ENCODE measurements at places on chromosomes 4 and X. TPM values are rescaled to one million over a fixed set of nuclear protein-coding genes. Genes with fewer than 3 reads are reported as not detected.

DNA sequence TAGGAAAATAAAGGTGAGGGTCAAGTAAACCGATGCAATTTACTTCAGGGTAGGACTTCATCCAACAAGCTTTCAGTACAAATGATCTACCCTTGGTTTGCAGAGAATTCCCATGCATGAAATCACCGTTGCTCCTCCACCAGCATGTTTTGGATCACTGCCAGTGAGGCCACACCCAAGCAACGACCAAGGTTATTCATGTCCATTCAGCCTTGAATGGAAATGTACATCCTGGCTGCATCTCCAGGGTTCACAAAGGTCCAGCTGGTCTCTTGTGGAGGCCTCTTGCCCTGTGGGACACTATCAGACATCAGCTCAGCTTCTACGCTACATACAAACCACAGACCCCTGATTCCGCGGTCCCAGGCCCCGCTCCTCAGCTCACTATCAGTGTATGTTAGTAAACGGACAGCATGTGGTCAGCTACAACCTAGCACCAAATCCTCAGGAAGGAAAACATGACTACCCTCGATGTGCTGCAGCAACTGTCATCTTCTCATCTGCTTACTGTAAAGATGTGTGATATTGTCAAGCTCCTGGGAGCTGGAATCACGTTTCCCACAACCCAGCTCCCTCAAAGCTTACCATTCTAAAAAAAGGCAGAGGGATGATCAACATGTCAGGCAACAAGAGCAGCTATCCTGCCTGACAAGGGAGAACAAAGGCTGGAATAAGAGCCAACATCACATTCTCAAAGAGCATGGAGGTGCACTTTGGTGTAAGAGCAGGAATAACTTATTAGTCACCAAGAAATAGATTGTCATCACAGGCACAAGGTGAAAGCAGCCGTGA is 4.9 kb downstream of the LYAR start:
- H3K27ac ChIP-seq, result no peak overlapping the region
- H3K4me1 ChIP-seq, result peaks cover 19% of the 10 kb centered on the region
- H3K4me3 ChIP-seq, result no peak overlapping the region
- H3K36me3 ChIP-seq, result no peaks in the 10 kb centered on the region
- no peak for DNase-seq
- H3K27me3 ChIP-seq, result no peaks in the 10 kb centered on the region

DNA sequence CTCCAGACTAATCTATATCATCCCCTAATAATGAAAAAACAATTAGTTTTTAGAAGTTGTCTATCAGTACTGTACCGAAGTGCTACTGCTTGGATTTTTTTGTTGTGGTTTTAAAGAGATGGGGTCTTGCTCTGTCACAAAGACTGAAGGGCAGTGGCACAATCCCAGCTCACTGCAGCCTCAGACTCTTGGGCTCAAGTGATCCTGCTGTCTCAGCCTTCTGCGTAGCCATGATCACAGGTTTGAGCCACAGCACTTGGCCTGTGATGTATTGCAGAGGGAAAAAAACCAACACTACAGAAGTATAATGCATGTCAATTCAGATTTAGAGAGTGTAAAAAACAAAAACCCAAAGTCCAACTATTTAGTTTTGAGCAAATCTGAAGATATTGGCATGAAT is 875.0 kb downstream of the ADGRL3 start:
- no peaks in the 10 kb centered on the region for H3K4me1 ChIP-seq
- H3K36me3 ChIP-seq, result no peaks in the 10 kb centered on the region
- H3K27me3 ChIP-seq, result no peaks in the 10 kb centered on the region
- DNase-seq, result no peak
- no peak overlapping the region for H3K27ac ChIP-seq

DNA sequence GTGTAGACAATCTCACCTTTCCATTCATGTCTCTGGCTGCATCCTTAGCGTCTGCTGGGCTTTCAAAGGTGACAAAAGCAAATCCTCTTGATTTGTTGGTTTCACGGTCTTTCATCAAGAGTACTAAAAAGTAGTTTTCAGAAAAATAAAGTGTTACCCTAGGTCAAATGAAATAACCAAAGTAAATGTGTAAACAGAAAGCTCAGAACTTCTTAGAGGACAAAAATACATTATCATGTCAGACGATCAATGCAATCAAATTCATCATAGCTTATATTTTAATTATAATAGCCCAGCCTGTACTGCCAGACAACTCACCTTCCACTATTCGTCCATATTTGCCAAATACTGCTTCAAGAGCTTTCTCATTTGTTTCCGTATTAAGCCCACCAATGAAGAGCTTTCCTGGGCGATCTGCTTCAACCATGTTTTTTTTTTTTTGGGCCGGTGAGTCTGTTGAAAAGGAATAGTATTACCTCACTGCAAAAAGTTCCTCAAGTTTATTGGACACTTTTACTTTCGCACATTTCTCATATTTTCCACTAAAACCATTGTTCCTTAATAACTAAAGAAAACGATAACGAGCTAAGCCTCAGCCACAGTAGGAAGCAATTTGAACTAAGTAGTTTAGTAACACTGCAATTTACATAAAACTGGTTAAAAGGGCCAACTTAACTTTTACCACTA is 1.4 kb downstream of the RBMX start:
- no peaks in the 10 kb centered on the region for H3K36me3 ChIP-seq
- H3K4me1 ChIP-seq, result no peaks in the 10 kb centered on the region
- H3K27me3 ChIP-seq, result no peaks in the 10 kb centered on the region
- H3K4me3 ChIP-seq, result peak overlapping the region; percentile 83

SERTM2 gene
- total RNA-seq, result not detected

TRIM60 gene
- total RNA-seq, result 1.1 TPM

DNA sequence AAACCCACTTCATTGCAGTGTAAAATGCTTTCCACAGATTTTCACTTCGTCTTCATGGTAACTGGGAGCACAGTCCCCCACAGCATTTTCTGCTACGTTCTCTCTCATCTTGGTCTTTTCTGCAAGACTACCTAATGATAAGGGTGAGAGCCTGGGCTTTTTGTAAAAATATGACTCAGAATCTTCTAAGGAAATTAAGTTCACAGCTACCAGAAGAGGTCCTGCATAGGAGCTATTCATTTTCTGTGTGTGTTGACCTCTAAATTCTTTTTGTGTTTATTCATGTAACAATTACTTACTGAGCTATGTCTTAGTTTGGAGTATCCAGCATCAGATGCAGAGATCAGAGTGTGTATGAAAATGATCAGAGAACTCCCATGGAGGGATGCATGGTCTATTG is 192.2 kb downstream of the CPEB2 start:
- no peaks in the 10 kb centered on the region for H3K36me3 ChIP-seq
- no peaks in the 10 kb centered on the region for H3K27me3 ChIP-seq
- H3K4me3 ChIP-seq, result no peak overlapping the region
- no peak overlapping the region for H3K27ac ChIP-seq

DNA sequence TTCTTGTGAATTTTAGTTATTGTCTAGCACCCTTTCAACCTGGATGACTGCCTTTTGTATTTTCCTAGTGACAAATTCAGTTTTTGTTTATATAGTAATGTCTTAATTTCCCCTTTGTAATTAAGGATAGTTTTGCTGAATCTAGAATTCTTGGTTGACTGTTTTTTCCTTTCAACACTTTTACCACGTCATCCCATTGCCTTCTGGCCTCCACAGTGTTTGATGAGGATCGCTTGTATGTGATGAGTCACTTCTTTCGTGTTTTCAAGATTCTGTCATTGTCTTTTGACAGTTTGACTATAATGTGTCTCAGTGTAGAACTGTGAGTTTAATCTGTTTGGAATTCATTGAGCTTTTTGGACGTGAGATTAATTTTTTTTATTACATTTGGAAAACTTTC is 30.1 kb downstream of the KDM6A start:
- DNase-seq, result no peak

GRCh38 chr4:39025552-39026085 is 6.6 kb downstream of the TMEM156 start:
- H3K4me1 ChIP-seq, result no peaks in the 10 kb centered on the region
- H3K27ac ChIP-seq, result no peak overlapping the region
- no peaks in the 10 kb centered on the region for H3K27me3 ChIP-seq

UBE2A gene
- 30.0 TPM for total RNA-seq

DNA sequence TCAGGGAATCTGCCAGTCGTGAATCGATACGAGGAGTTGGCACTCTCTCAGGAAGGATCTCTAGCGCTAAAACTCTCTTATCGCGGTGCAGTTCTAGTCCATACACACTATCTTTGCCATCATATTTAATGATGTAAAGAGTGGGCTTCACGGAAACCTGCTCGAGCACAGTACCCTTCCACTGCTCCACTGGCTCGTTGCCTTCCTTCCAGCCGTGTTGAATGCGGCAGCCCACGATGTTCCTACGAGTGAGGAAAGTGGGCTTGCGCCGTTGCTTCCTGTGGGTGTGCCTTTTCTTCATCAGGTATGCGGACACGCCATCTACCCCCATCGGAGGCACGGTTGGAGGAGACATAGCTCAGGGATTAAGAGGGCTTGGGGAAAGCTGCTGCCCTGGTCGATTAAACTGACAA is 661 bp downstream of the SPIN4 start:
- peak overlapping the region; percentile 70 for H3K4me3 ChIP-seq
- peak; percentile 22 for DNase-seq
- no peaks in the 10 kb centered on the region for H3K27me3 ChIP-seq
- H3K36me3 ChIP-seq, result no peaks in the 10 kb centered on the region
- no peak overlapping the region for H3K27ac ChIP-seq
- no peaks in the 10 kb centered on the region for H3K4me1 ChIP-seq

- no peaks in the 10 kb centered on the region for H3K36me3 ChIP-seq
- H3K27ac ChIP-seq, result no peak overlapping the region
- no peak for DNase-seq
- H3K4me3 ChIP-seq, result no peak overlapping the region
These were observed 38.2 kb downstream of the WFS1 start for GRCh38 chr4:6307891-6308290.

GRCh38 chr4:152936446-152937335 is 568 bp downstream of the FHDC1 start:
- H3K27me3 ChIP-seq, result no peaks in the 10 kb centered on the region
- peak; percentile 23 for DNase-seq
- H3K4me1 ChIP-seq, result peaks cover 4% of the 10 kb centered on the region
- peak overlapping the region; percentile 60 for H3K4me3 ChIP-seq
- H3K36me3 ChIP-seq, result no peaks in the 10 kb centered on the region
- H3K27ac ChIP-seq, result no peak overlapping the region

RAB9B gene
- total RNA-seq, result 3.0 TPM

DNA sequence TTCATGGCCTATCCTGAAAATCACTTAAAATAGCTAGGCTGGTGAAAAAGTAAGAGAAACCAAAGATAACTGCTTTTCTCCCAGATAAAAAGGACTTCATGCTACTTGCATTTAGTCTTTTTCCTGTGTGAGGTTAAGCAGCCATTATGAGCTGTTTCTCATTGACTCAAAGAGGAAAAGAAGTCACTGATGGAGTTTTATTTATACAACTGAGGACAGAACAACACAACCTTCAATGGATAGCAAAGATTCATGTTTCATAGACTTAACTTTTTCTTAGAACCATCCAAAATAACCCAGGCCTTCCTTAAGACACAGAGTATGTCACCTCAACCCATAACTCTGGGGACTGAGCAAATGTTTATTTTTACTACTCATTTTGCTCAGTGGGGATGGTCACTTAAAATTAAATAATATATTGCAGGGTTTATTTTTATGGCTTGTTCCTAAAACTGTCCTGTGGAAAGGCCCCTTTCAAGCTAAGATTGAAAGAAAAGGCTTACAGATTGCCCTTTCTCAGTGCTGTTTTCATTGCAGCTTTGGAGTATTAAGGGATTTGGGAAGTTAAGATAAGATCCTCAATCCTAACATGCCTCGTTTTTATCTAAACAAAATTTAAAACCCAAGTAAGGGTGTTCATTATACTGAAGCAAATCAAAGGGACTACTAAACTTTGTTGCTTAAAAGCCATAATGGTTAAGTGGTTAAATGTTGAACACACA is 252.6 kb upstream of the MAD2L1 start:
- H3K36me3 ChIP-seq, result no peaks in the 10 kb centered on the region
- H3K4me1 ChIP-seq, result no peaks in the 10 kb centered on the region
- DNase-seq, result no peak

GRCh38 chrX:44244008-44244407 is 99.5 kb downstream of the EFHC2 start:
- no peaks in the 10 kb centered on the region for H3K36me3 ChIP-seq
- H3K4me3 ChIP-seq, result no peak overlapping the region
- no peaks in the 10 kb centered on the region for H3K4me1 ChIP-seq
- no peak for DNase-seq
- no peaks in the 10 kb centered on the region for H3K27me3 ChIP-seq

APLN gene
- 3.1 TPM for total RNA-seq

GRCh38 chr4:18454349-18454748 is 432.8 kb upstream of the LCORL start:
- no peak for DNase-seq
- no peak overlapping the region for H3K27ac ChIP-seq
- H3K36me3 ChIP-seq, result no peaks in the 10 kb centered on the region
- no peaks in the 10 kb centered on the region for H3K27me3 ChIP-seq
- H3K4me3 ChIP-seq, result no peak overlapping the region

DNA sequence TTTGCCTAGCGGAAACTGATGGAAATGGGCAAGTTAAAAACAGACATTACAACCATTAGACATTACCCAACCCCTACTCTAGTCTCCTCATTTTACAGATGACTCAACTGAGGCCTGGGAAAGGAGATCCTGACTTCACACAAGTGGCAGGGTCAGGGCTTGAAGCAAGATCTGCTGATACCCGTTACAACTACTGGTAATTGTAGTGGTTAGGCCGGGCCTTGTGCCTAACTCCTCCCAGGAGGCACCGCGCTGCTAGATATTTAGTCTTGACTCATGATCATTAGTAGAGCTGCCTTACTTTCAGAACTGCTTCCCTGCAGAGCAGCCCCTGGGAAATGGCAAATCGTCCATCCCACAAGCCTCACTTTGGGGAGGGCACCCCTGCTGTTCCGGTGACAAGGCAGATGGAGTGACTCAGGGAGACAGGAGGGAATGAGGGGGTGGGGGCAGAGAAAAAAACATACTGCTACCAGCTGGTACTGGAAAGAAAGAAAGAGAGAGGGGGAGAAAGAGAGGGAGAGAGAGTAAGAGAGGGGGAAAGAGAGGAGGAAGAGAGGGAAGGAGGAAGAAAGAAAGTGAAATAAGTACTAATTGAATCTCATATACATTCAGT is 12.2 kb downstream of the ARHGEF6 start:
- H3K4me3 ChIP-seq, result no peak overlapping the region
- no peaks in the 10 kb centered on the region for H3K4me1 ChIP-seq
- no peak overlapping the region for H3K27ac ChIP-seq

TBC1D9 gene
- 9.8 TPM for total RNA-seq

DNA sequence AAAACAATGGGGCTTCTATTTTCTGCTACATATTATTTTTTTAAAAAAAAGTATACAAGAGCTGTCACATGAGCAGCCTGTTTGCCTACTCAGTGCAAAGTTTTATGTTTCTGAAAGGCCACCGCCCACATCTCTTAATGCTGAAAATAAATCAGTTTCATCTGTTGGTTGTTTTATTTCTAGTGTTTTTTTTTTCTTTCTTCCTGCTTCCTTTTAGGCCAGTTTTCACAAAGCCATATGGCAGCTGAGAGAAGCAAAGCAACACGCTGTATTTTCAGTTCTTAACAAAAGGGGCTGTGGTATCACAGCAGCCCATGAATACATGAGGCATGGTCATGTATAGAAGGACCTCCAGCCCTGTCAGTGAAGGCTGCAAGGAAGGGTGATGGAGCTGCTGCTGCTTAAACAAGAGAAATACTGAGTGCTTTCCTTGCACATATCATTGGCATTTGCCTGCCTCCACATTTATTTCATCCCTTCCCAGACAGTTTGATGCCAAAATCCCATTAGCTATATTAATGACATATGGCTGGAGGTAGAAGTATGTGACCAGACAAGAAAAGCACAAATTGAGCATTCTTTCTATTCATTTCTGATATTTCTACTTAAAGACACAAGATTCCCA is 172.5 kb downstream of the PCDH18 start:
- H3K27me3 ChIP-seq, result no peaks in the 10 kb centered on the region
- H3K36me3 ChIP-seq, result no peaks in the 10 kb centered on the region
- peaks cover 3% of the 10 kb centered on the region for H3K4me1 ChIP-seq
- DNase-seq, result peak; percentile 51

- H3K36me3 ChIP-seq, result no peaks in the 10 kb centered on the region
- no peaks in the 10 kb centered on the region for H3K27me3 ChIP-seq
- DNase-seq, result peak; percentile 68
- H3K27ac ChIP-seq, result no peak overlapping the region
These were observed 75.7 kb upstream of the LRPAP1 start for GRCh38 chr4:3607690-3608552.
